T47D (cell line): ENCODE measurements at places on chromosomes 11 and 22.

DNA sequence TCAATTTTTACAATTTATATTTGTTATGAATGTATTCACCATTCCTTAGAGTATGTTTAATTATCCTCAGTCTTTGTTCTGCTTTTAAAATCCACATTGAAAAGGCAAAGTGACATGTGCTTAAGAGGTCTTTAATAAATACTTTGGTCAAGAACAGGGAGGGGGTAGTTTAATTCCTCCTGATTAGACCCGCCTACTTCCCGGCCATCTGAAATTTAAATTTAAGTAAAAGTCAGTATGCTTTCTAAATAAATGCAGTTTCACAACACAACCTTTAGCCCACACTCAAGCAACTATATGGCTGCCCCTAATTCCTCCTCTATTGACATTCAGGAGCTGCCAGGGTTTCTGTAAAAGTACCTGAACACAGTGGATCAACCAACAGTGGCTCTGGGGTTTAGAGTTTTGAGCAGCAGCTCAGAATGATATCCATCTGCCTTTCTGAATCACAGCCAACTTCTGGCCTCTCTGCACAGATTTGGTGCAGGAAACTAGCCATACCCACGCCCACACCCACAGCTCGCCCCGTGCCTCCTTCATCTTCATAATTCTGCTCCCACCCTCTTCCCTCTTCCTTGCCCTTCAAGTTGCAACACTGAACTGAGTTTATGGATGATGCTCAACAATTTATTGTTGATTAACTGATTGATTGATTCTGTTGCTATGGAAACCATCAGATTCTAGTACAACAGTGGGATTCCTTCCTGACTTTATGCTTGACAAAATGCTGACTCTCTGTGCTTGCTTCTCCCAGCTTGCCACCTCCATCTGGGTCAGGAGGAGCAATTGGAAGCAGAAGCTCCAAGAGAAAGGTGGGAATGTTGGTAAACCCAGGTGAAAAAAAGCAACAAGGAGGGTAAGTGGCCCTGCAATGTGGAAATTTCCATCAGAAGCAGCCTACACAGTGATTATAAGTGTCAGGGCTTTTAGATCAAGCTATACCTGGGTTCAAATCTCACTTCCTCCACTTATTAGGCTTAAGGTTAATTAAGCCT, 70.8 kb downstream of the PANX1 start:
- DNase-seq, result no peak

GRCh38 chr11:5815534-5815933, 6.8 kb downstream of the OR52N2 start:
- DNase-seq, result no peak

DNA sequence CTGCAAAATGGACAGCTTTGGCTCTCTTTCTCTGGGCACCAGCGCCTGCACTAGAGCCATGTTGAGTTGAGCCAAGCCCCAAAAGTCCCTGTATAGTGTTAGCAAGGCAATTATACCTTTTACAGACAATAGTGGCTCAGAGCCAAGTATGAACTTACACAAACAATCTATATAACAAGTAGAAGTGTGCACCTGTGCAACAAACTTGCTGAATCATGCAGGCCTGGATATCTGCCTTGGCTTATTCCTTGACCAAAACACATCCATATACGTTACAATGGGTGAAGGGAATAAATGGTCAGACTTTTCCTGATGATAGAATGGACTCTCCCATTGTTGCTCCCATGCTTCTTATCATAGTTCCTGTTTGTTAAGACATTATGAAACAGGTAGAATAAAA, 3.8 kb upstream of the OR52I2 start:
- no peak for DNase-seq

DNA sequence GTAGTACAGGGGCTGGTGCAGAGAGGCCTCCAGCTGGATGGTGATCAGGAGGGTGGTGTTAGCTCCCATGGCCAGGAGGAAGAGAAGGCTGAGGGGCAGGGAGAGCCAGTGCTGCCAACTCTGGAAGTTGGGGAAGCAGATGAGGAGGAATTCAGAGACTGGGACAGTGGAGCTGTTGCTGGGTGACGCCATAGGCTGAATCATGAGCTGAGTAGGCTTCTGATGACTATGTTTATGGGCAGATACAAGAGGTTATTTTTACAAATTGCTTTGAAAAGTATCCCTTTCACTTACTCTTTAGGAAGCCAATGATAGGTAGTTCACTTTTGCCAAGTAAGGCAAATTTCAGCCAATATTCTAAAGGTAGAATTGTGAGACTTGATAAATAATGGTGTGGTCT, 3.1 kb downstream of the OR56A1 start:
- no peak for DNase-seq

GRCh38 chr11:77442394-77443053, 31.4 kb downstream of the PAK1 start:
- no peak for DNase-seq

- DNase-seq, result no peak
These were observed 5.3 kb upstream of the PDGFB start for GRCh38 chr22:39250131-39250530.

- DNase-seq, result no peak
These were observed 98.6 kb upstream of the CD44 start for GRCh38 chr11:35040221-35040942.

GRCh38 chr11:18193010-18193409, 20.4 kb downstream of the MRGPRX4 start:
- no peak for DNase-seq

- DNase-seq, result no peak
These were observed 9.4 kb downstream of the SUSD2 start for GRCh38 chr22:24190596-24191208.

- no peak for DNase-seq
These were observed 120.3 kb downstream of the KCNQ1OT1 start for GRCh38 chr11:2579315-2580060.

DNA sequence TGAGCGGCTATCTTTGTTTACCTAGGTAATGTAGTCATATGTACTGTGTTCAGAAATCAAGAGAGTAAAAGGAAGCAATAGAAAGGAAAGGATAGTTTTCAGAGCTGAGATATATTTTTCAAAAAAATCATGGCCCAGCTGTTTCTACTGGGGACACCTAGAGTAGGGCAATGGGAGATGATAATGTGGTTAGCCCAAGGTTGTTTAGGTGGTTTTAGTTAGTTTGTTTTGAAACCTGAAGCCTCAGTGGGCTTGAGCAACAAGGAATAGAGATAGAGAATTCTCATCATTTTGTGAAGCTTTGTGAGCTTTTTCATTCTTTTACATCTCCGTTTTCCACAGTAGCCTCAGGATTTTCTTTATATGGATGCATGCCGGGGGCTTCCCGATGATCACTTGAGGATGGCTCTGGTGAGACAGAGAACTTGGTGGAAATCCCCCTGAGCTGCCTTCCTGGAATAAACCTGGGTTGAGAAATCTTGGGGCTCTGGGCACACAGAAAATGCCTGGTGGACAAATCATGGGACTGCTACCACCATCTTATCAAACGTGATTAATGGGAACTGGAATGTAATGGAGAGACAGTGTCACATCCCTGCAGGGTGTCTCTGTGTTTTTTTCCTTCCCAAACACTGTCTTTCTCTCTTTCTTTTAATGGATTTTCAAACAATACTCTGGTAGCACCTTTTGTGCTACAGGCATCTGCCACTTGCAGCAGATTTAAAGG, 49.0 kb downstream of the ARHGAP42 start:
- DNase-seq, result no peak

DNA sequence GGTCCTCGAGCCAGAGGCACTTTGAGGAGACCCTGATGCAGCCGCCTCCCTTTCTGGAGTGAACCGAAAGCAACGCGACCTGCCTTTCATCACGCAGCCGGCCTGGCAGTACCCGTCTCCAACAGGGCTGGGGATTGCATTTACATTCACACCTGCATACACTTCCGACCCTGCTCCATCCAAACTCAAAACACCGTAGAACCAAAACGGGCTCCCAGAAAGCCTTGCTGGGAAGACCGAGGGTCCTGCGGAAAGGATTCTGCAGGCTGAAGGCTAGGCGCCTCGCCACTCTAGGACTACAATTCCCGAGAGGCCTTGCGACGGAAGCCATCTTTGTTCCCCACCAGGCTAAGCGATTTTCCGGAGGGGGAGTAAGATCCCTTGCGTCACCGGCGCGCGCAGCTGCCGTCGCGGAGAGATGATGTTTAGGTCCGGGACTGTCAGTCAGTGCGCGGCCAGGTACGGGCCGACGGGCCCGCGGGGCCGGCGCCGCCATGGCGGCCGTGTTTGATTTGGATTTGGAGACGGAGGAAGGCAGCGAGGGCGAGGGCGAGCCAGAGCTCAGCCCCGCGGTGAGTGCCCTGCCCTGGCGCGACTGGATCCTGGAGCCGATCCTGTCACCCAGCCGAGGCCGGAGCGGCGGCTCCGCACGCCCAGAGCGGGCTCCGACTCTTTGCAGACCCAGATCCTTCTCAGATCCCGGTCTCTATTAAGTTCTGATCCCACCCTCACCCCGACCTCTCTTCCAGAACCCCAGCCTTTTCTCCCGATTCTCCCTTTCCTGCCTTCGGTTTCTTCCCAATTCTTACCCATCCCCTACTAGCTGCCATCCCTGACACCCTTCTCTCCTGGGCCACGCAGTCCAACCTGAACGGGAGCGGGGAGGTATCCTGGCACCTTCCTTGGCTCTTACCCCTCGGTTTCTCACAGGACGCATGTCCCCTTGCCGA, at the start of gene RPS6KB2:
Gene RPS6KB2 (plus strand): TSS at position 443 of the 950 bp plus-strand sequence. CDS start 52 bp downstream, at position 495.
- DNase-seq, result peak; percentile 100

DNA sequence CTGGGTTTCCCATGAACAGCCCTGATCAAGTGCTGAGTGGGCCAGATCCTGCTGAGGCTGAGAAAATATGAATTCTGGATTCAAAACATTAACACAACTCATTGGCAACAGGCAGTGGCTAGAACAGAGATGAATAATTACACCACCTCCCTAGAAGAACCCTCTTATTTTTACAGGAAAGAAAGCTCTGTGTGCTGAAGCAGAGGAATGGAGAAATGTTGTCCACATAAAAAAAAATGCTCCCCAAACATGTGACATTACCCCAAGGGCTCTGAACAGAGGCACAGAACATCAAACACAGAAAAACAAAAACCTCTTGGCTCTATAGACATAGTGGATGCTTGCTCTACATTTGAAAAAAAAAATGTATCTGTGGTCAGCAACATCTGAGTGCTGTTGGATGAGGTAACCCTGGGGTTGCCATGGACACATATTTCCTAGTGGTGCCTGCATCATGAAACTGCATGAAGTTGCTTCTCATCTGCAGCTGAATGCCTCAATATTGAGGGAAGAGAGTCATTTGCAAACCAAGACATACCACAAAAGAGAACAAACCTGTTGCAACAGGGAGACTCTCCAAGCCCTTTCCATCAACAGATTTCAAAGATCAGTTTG, 98.8 kb downstream of the SNX19 start:
- no peak for DNase-seq

- peak; percentile 93 for DNase-seq
These were observed 10.1 kb downstream of the CHST1 start for GRCh38 chr11:45655347-45655756.

DNA sequence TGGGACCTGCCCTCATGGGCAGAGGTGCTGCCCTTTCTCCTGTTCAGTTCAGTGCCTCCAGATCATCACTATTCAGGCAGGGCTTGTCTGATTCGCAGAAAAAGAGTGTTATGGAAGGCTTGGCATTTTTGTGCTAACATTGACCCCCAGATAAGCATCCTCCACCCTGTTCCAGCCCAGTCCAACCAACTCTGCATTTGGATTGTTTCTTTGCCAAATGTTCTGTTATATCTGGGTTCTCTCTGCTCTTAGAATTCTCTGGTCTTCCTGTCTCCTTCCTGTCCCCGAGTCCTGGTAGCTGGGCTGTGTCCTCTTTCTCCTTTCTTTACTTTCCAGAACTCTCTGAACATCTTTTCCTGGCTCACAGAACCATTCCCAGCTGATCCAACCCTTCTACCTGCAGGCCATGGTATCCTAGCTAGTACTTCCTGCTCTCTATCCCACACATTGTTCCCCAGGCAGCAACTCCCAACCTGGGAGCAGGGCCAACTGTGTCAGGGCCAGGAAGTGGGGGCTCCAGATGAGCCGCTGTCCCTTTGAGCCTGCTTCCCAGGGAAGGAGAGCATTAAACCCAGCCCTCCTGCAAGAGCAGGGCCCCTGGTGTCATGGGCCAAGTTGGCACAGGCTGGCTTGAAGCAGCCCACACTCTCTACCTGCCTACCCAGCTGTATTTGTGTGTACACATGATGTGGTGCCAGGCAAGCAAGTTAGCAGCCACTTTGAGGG, 280.7 kb upstream of the CADM1 start:
- peak; percentile 61 for DNase-seq

GRCh38 chr22:21672107-21672629, 6.4 kb downstream of the PPIL2 start:
- no peak for DNase-seq

- DNase-seq, result no peak
These were observed 7.8 kb downstream of the SLC5A1 start for GRCh38 chr22:32050678-32051515.

DNA sequence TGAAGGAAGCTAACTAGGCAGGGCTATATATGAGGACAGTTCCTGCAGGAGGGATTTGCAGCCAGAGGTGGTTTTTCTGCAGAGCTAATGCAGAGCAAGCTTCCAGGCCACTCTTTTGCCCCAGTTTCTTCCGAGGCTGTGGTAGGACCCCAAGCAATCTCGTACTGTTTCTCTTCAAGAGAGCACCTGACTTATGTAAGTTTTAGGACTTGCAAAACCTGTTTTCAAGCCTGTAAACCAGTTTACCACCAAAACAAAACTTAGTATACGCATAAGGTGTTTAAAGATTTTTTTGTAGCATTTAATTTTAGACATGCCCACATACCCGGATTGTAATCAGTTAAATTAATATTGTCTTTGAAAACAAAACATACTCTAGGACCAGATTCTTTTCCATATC, 7.7 kb upstream of the APLP2 start:
- DNase-seq, result no peak

GRCh38 chr11:21385669-21386440, 716.5 kb downstream of the NELL1 start:
- DNase-seq, result peak; percentile 22

DNA sequence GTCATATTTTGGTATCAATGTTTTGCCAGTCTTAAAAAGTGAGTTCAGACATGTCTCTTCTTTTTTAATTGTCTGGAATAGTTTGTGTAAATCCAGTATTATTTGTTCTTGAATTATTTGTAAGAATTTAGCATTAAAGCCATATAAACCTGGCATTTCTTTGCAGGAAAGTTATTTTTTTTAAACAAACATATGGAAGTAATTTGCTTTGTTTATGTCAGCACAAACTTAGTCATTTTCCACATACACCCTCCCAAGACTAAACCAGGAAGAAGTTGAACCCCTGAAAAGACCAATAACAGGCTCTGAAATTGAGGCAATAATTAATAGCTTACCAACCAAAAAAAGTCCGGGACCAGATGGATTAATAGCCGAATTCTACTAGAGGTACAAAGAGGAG, 9.1 kb upstream of the CCDC81 start:
- DNase-seq, result no peak

DNA sequence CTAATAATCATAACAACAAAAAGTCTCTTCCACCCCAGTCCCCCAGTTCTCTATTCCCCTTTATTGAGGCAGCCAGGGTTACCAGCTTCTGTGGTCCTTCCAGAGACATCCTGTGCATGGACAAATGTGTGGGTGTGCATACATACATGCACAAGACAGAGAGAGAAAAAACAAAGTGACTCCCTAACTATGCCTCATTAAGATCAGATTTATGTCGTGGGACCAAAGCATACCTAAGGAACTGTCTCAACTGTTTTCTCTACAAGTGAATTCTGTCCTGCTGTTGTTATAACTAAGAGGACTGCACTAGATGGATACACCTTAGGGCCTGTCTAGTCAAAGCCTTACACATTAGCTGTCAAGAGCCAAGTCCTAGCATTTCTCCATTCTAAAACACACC, 106.7 kb downstream of the MRTFA start:
- no peak for DNase-seq
